ENCODE measurements at places on chromosomes 13 and 19.

GRCh38 chr19:50759886-50760285 lies 10.4 kb upstream of the GPR32 start:
- peak; percentile 15 for DNase-seq

GRCh38 chr13:113053376-113053775 lies 52.2 kb upstream of the F7 start:
- no peak for DNase-seq

DNA sequence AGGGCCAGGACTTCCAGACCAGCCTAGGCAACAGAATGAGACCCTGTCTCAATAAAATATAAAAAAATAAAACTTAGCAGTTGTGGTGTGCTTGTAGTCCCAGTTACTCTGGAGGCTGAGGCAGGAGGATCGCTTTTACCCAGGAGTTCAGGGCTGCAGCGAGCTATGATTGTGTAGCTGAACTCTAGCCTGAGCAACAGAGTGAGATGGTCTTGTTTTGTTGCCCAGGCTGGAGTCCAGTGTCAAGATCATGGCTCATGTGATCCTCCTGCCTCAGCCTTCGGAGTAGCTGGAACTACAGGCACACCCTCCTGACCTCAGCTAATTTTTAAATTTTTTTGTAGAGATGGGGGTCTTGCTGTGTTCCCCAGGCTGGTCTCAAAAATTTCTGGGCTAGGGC lies 4.3 kb upstream of the JUNB start:
- DNase-seq, result no peak

GRCh38 chr19:54137699-54138488 lies at the start of gene CNOT3:
TSS of gene CNOT3 (plus strand) at chr19:54137762. CDS start at chr19:54142979, 5,217 bp downstream.
- no peak for DNase-seq

GRCh38 chr13:29436721-29437280 lies 158.7 kb downstream of the SLC7A1 start:
- no peak for DNase-seq

- no peak for DNase-seq
Observed at GRCh38 chr13:43880214-43880855, 631 bp downstream of the LACC1 start.

- DNase-seq, result no peak
Observed at GRCh38 chr19:49816590-49816989, 1.5 kb upstream of the MED25 start.

DNA sequence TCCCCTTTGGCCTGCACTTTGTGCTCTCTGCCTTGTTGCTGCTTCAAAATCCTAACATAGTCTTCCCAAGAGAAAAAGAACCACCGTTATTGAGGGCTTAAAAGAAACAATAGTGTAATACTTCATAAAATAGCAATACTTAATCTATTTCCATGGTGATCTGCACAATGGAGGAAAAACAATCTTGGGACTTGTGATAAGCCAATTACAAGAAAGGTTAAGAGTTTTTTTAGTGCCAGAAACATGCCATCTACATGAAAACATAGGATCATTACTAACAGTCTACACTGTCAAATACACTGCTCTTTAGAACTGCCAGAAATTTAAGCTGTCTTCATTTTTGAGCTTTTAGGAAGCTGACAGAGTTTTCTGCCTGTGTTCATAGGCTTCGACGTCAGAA lies 54.1 kb upstream of the MAB21L1 start:
- DNase-seq, result no peak

GRCh38 chr19:18289471-18290301 lies 8.3 kb upstream of the JUND start:
- DNase-seq, result peak; percentile 27

- no peak for DNase-seq
Observed at GRCh38 chr19:17725422-17726078, 6.3 kb downstream of the MAP1S start.

- no peak for DNase-seq
Observed at GRCh38 chr19:3632739-3633558, 6.4 kb upstream of the CACTIN start.

GRCh38 chr13:113927661-113928581 lies 46.0 kb downstream of the C13orf46 start:
- DNase-seq, result no peak

DNA sequence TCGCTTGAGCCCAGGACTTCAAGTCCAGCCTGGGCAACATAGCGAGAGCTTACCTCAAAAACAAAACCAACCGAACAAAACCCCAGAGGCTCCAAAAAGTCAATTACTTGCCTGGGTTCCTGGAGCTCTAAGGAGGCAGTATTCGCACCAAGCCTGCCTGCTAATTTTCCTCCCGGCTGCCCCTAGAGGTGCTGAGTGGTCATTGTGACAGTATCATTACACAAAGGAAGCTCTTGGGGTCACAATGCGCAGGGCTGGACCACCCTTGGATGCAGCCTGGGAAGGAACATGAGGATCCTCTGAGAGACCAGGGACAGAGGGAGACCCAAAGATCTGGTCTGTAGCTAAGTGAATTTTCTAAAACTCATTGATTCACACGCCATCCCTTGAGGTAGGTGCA lies 8.5 kb upstream of the PEX11G start:
- DNase-seq, result peak; percentile 32
